ENCODE measurements at places on chromosomes 4 and X.

DNA sequence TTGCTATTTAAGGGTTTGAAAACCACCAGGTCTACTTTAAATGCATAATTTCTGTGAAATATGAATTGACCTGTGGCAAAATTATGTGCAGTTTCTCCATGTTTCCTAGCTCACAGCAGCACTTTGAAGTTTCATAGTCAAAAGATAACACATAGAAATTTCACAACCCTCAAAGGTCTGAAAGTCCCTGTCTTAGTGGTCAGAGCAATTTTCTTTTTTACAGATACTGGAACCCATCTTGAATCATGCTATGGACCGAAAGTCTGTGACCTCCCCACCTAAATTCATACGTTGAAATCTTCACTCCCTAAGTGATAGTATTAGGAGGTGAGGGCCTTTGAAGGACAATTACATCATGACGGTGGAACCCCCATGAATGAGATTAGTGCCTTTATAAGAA is 240.4 kb upstream of the BMP3 start:
- no peak overlapping the region for H3K27ac ChIP-seq
- H3K4me3 ChIP-seq = no peak overlapping the region
- no peak for DNase-seq
- H3K27me3 ChIP-seq = no peaks in the 10 kb centered on the region
- H3K4me1 ChIP-seq = peaks cover 3% of the 10 kb centered on the region

- no peaks in the 10 kb centered on the region for H3K27me3 ChIP-seq
- no peaks in the 10 kb centered on the region for H3K4me1 ChIP-seq
- no peak overlapping the region for H3K27ac ChIP-seq
- no peaks in the 10 kb centered on the region for H3K36me3 ChIP-seq
Measured at GRCh38 chrX:149707147-149707901, 4.5 kb upstream of the MAGEA11 start.

DNA sequence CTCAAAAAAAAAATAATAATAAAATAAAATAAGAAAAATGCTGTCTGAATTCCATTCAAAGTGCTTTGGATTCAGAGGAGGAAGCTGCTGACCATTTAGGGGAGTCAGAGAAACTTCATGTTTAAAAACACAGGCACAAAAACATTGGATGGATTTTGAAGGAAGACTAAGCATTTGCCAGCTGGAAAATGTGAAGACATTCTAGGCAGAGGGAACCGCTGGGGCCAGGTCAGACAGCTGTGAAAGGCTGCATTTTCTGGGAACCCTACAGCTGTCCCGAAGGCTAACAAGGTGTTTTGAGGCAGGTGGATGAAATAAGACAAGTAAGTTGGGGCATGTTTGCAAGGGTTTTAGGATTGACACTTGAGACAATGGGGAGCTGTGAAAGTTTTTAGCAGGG is 38.6 kb downstream of the ING2 start:
- no peaks in the 10 kb centered on the region for H3K36me3 ChIP-seq
- no peaks in the 10 kb centered on the region for H3K4me1 ChIP-seq
- DNase-seq = no peak
- no peak overlapping the region for H3K4me3 ChIP-seq
- H3K27me3 ChIP-seq = peaks cover 8% of the 10 kb centered on the region

DNA sequence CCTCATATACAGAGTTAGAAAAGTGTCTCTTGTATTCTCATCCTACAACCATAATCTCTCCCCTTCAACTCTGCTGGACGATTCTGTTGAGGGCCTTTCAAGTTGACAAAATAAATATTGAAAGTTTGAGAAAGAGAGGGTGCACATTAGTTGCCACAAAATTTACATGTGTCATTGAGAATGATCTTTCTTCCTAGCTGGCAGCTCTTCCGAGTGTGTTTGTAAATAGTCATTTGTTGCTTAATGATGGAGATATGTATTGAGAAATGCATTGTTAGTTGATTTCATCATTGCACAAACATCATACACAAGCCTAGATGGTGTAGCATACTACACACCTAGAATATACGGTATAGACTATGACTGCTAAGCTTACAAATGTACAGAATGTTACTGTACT is 632.8 kb upstream of the AMOT start:
- H3K36me3 ChIP-seq = no peaks in the 10 kb centered on the region
- H3K4me3 ChIP-seq = no peak overlapping the region
- no peaks in the 10 kb centered on the region for H3K4me1 ChIP-seq
- no peak overlapping the region for H3K27ac ChIP-seq
- H3K27me3 ChIP-seq = no peaks in the 10 kb centered on the region
- no peak for DNase-seq

GRCh38 chr4:122863639-122864038 is 37.0 kb downstream of the FGF2 start:
- peaks cover 2% of the 10 kb centered on the region for H3K4me1 ChIP-seq
- no peak for DNase-seq
- no peak overlapping the region for H3K27ac ChIP-seq
- H3K27me3 ChIP-seq = peaks cover 27% of the 10 kb centered on the region

- DNase-seq = no peak
- H3K4me1 ChIP-seq = peaks cover 37% of the 10 kb centered on the region
- no peaks in the 10 kb centered on the region for H3K27me3 ChIP-seq
Measured at GRCh38 chrX:121161501-121161933, 114.1 kb downstream of the GLUD2 start.

GRCh38 chr4:20570981-20571715 is 129.1 kb upstream of the PACRGL start:
- no peak overlapping the region for H3K4me3 ChIP-seq
- DNase-seq = no peak
- H3K36me3 ChIP-seq = no peaks in the 10 kb centered on the region
- H3K27ac ChIP-seq = no peak overlapping the region

DNA sequence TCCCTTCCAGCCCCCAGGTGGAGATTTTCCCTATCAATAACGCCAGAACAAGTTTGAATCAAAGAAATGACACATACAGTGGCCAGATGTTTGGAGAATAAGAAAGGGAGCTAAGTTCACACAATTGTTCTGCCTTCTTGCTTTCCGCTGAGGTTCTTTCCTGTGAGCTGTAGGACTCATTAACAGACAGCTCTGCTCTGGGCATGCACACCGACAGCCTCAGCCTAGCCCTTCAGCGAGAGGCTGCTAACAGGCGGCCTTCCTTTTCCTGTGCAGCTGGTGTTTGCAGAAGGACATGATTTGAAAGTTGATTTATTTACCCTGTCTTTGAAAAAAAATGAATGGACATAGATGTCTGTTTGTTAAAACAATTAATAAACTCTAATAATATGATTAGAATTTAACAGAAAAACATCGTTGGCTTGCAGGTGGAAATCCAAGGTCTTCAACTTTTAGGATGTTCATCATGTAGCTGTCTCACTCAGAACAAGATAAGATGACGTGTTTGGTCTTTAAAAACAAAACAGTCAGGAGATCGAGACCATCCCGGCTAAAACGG is 183.3 kb downstream of the KDR start:
- peak overlapping the region; percentile 36 for H3K27ac ChIP-seq
- no peak overlapping the region for H3K4me3 ChIP-seq
- peak; percentile 21 for DNase-seq
- H3K36me3 ChIP-seq = no peaks in the 10 kb centered on the region
- no peaks in the 10 kb centered on the region for H3K27me3 ChIP-seq

DNA sequence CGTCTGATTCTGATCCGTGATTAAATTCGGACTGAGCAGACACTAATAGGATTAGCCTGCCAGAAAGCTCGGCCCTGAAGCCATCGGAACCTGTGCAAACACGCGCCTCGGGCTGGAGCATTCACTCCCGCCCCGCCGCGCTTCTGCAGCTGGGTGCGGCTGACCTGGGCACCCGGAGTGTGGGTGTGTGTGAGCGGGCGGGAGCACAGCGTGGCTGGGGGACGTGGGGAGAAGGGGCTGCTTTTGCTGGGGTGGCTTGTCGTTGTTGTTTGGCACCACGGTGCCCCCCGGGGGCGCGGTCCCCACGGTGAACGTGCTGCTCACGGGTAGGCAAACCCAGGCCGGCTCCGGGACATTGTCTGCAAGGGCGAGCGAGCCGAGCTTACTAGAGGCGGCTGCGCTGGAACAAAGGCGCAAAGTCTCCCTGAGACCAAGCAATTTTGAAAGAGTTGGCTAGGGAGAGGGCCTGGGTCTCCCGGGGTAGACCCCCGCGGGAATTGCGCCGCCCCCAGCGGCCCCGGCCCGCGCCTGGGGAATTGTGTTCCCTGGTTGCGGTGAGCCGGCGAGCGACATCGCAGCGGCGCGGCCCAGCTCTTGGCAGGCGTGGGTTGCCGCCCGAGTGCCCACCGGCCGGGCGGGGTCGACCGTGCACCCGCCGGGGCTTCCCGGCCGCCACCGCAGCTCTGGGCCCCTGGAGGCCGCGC is 1.4 kb downstream of the MAMLD1 start:
- H3K27me3 ChIP-seq = peaks cover 23% of the 10 kb centered on the region
- peak; percentile 14 for DNase-seq
- H3K4me1 ChIP-seq = peaks cover 28% of the 10 kb centered on the region
- H3K27ac ChIP-seq = no peak overlapping the region
- peak overlapping the region; percentile 72 for H3K4me3 ChIP-seq

- peaks cover 2% of the 10 kb centered on the region for H3K4me1 ChIP-seq
- DNase-seq = no peak
- peak within 1 kb of the TSS; percentile 13 for H3K4me3 ChIP-seq
- H3K27me3 ChIP-seq = peaks cover 5% of the 10 kb centered on the region
- H3K27ac ChIP-seq = no peak within 1 kb of the TSS
Measured at GRCh38 chr4:174828845-174829701, at the start of gene GLRA3. Gene GLRA3, minus strand, starts transcription at chr4:174829247. Its CDS starts 436 bp downstream, at chr4:174828811.

- no peaks in the 10 kb centered on the region for H3K4me1 ChIP-seq
- no peak overlapping the region for H3K4me3 ChIP-seq
- H3K36me3 ChIP-seq = no peaks in the 10 kb centered on the region
- no peak overlapping the region for H3K27ac ChIP-seq
- no peak for DNase-seq
Measured at GRCh38 chrX:33252306-33252825, 41.0 kb upstream of the DMD start.

DNA sequence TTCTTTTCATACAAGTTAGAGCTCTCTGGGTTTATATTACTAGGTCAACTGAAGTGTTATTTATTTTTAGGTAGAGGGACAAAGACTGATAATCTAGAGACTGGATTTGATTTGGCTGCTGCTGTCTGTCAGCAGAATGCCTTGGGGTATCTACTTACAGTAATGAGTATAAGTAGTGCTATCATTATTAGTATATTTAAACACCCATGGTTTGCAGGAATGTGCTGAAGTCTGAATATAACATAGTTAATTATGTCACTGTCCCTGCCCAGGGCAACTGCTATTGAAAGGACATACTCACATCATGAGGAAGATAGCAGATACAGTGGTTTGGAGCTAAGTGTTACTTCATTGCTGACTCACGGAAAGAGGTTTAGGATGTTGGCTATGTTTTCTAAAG is 76.2 kb downstream of the PRRG1 start:
- no peak overlapping the region for H3K4me3 ChIP-seq
- H3K27ac ChIP-seq = no peak overlapping the region
- no peaks in the 10 kb centered on the region for H3K36me3 ChIP-seq
- DNase-seq = no peak
- H3K27me3 ChIP-seq = no peaks in the 10 kb centered on the region

GRCh38 chr4:152815078-152815477 is 35.3 kb downstream of the ARFIP1 start:
- peaks cover 15% of the 10 kb centered on the region for H3K4me1 ChIP-seq
- no peak for DNase-seq
- peaks cover 78% of the 10 kb centered on the region for H3K36me3 ChIP-seq
- no peak overlapping the region for H3K4me3 ChIP-seq
- no peak overlapping the region for H3K27ac ChIP-seq
- no peaks in the 10 kb centered on the region for H3K27me3 ChIP-seq

DNA sequence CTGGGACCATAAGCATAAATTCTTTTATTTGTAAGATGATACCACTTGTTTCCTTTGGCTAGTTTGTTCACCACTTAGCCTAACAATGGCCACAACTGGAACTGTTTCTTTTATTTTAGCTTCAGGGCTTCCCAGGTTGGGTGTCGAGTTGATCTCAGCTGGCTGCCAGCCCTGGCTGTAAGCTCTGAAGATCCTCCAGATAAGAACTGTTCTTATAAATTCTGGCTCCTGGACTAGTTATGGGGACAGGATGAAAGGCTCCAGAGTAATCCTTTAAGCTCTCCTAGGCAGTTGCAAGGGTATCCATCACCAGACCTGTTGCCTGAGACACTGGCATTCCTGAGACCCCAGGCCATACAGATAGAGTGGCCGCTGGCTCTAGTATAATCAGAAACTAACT is 129.4 kb upstream of the ACSL4 start:
- no peaks in the 10 kb centered on the region for H3K27me3 ChIP-seq
- no peak overlapping the region for H3K4me3 ChIP-seq
- DNase-seq = no peak
- H3K36me3 ChIP-seq = no peaks in the 10 kb centered on the region
- peaks cover 13% of the 10 kb centered on the region for H3K4me1 ChIP-seq

GRCh38 chrX:155962906-155963305 is 34.6 kb upstream of the IL9R start:
- DNase-seq = no peak
- peaks cover 13% of the 10 kb centered on the region for H3K4me1 ChIP-seq
- no peaks in the 10 kb centered on the region for H3K36me3 ChIP-seq
- no peak overlapping the region for H3K4me3 ChIP-seq
- no peak overlapping the region for H3K27ac ChIP-seq
- peaks cover 24% of the 10 kb centered on the region for H3K27me3 ChIP-seq

GRCh38 chrX:65127842-65128241 is 151.6 kb upstream of the ZC4H2 start:
- H3K36me3 ChIP-seq = no peaks in the 10 kb centered on the region
- no peak overlapping the region for H3K4me3 ChIP-seq
- H3K27me3 ChIP-seq = no peaks in the 10 kb centered on the region
- peaks cover 2% of the 10 kb centered on the region for H3K4me1 ChIP-seq
- no peak for DNase-seq

GRCh38 chrX:17298564-17298963 is 76.4 kb upstream of the NHS start:
- DNase-seq = no peak
- H3K27ac ChIP-seq = no peak overlapping the region
- H3K4me1 ChIP-seq = no peaks in the 10 kb centered on the region
- no peaks in the 10 kb centered on the region for H3K27me3 ChIP-seq

DNA sequence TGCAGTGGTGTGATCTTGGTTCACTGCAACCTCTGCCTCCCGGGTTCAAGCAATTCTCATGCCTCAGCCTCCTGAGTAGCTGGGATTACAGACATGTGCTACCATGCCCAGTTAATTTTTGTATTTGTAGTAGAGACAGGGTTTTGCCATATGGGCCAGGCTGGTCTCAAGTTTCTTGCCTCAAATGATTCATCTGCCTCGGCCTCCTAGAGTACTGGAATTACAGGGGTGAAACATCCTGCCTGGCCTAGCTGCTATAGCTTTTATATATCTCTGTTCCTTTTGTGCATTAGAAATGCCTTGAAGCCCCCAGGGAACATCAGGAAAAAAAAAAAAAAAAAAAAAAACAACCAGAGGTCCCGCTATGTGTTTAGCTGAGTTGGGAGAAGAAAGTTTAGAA is 34.8 kb downstream of the UBE2K start:
- no peaks in the 10 kb centered on the region for H3K27me3 ChIP-seq
- no peak overlapping the region for H3K27ac ChIP-seq
- peaks cover 13% of the 10 kb centered on the region for H3K36me3 ChIP-seq
- H3K4me1 ChIP-seq = peaks cover 14% of the 10 kb centered on the region
- H3K4me3 ChIP-seq = no peak overlapping the region

DNA sequence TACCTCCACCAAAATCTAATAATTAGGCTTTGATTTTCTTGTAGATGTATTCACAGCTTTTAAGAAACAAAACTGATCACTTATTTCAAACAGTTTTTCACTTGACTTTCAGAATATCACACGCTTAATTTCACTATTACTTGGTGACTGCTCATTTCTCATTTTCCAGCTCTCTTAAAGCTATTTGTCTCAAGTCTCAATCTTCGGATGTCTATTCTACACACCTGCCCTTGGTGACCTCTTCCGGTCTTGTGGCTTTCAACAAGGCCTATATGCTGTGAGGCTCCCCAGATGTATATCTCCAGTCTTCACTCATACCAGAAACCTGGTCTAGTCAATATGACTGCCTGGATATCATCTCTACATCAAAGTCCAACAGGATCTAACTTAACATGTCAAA is 34.9 kb upstream of the ANXA10 start:
- no peak overlapping the region for H3K27ac ChIP-seq
- H3K4me3 ChIP-seq = no peak overlapping the region
- no peaks in the 10 kb centered on the region for H3K36me3 ChIP-seq
- no peaks in the 10 kb centered on the region for H3K27me3 ChIP-seq
- H3K4me1 ChIP-seq = no peaks in the 10 kb centered on the region

Measured in activated T-helper 2 cell treated with anti-CD3 and anti-CD28 coated beads, Interferon-gamma antibody, Interleukin-2, Interleukin-4, amounts not matched to agents 10 μg/mL and 5 μg/mL and 100 μg/mL, durations not matched to agents 14 hours and 24 hours and 36 hours (primary cell).